ENCODE measurements at places on chromosomes 13 and 19. TPM values are rescaled to one million over a fixed set of nuclear protein-coding genes. Genes with fewer than 3 reads are reported as not detected.

The KCTD15 gene
- 9.9 TPM for total RNA-seq

- H3K4me3 ChIP-seq, result no peak overlapping the region
- H3K27ac ChIP-seq, result no peak overlapping the region
- no peaks in the 10 kb centered on the region for H3K36me3 ChIP-seq
- peaks cover 19% of the 10 kb centered on the region for H3K27me3 ChIP-seq
- DNase-seq, result no peak
Measured at GRCh38 chr13:91154558-91155353, 192.7 kb upstream of the MIR17HG start.

DNA sequence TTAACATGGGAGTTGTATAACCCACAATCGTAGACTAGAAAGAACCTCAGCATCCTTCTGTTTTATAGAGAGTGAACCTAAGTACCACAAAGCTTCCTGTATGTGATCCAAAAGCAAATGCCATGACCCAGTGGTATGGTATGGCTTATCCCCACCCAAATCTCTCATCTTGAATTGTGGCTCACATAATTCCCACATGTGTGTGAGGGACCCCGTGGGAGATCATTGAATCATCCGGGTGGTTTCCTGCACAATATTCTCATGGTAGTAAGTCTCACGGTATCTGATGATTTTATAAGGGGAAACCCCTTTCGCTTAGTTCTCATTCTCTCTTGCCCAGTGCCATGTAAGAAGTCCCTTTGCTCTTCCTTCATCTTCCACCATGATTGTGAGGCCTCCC is 587.9 kb downstream of the LMO7 start:
- no peak overlapping the region for H3K4me3 ChIP-seq
- no peaks in the 10 kb centered on the region for H3K4me1 ChIP-seq
- no peaks in the 10 kb centered on the region for H3K36me3 ChIP-seq
- no peak overlapping the region for H3K27ac ChIP-seq
- no peak for DNase-seq

DNA sequence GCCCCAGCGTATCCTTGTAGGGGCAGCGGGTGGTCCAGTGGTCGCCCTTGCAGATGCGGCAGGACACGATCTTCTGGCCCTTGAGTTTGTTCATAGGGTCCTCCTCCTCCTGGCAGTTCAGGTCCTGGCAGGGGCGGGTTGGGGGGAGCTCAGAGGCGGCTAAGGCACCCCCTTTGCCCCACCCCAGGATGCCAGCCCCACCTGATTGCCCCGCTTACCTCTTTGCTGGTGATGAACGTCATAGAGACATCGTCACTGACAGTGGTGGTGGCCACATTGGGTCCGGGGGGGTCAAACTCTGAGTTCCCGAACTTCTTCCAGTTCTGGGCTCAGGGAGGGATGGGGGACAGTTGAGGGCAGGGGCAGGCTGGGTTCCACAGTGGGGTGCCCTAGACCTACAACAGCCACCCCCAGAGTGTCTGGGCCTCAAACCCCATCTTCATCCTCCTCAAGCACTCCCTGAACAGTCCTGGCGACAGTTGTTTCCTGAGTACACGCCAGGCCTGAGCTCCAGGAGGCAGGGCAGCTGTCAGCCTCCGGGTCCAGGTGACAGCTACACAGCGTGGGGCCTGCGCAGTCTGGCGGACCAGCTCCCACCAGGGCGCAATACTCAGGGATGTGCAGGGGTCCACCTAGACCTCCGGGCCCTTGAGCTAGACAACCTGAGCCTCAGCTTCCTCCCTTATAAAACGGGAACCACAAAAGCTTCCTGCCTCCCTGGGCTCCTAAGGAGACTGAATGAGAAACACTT is 2.7 kb downstream of the EIF3G start:
- H3K4me3 ChIP-seq, result no peak overlapping the region
- no peaks in the 10 kb centered on the region for H3K27me3 ChIP-seq
- peaks cover 38% of the 10 kb centered on the region for H3K36me3 ChIP-seq
- peak overlapping the region; percentile 8 for H3K27ac ChIP-seq
- DNase-seq, result no peak
- H3K4me1 ChIP-seq, result peaks cover 33% of the 10 kb centered on the region

DNA sequence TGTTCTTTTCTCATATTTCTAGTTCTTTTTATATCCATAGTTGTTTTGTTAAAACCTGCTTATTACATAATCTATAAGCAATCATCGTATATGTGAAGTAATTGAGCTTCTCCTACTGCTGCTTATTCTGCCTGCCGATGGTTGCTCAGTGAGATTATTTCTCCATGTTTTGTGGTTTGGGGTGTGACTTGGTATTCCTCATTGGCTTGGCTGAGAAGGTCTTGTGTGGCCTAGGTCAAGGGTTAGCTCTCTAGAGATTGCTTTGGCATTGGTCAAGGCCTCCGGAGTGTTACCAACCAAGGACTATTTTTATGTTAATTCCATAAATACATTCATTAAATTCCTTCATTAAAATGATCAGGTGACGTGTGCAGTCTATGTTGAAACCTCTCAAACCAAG is 302.8 kb downstream of the MYO16 start:
- H3K4me1 ChIP-seq, result no peaks in the 10 kb centered on the region
- peaks cover 17% of the 10 kb centered on the region for H3K27me3 ChIP-seq
- H3K36me3 ChIP-seq, result no peaks in the 10 kb centered on the region
- no peak overlapping the region for H3K4me3 ChIP-seq
- DNase-seq, result no peak
